ENCODE measurements at places on chromosomes 4 and X. TPM values are rescaled to one million over a fixed set of nuclear protein-coding genes. Genes with fewer than 3 reads are reported as not detected.

CT83 gene
- not detected for total RNA-seq

- no peaks in the 10 kb centered on the region for H3K36me3 ChIP-seq
- no peak overlapping the region for H3K27ac ChIP-seq
- H3K4me1 ChIP-seq = no peaks in the 10 kb centered on the region
- H3K4me3 ChIP-seq = no peak overlapping the region
- DNase-seq = no peak
Observed at GRCh38 chr4:95409127-95409526, 139.6 kb downstream of the UNC5C start.

- H3K27ac ChIP-seq = peak overlapping the region; percentile 99
- peaks cover 5% of the 10 kb centered on the region for H3K4me1 ChIP-seq
- no peaks in the 10 kb centered on the region for H3K36me3 ChIP-seq
- H3K4me3 ChIP-seq = peak overlapping the region; percentile 50
- H3K27me3 ChIP-seq = no peaks in the 10 kb centered on the region
Observed at GRCh38 chr4:140152751-140153418, 1.1 kb downstream of the MAML3 start.

DNA sequence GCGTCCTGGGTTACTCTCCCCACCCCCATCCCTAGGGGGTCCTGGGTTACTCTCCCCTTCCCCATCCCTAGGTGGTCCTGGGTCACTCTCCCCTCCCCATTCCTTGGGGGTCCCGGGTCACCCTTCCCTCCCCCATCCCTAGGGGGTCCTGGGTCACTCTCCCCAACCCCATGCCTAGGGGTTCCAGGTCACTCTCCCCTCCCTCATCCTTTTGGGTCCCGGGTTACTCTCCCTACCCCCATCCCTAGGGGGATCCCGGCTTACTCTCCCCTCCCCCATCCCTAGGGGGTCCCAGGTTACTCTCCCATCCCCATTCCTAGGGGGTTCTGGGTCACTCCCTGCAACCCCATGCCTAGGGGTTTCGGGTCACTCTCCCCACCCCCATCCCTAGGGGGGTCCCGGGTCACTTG lies 1.5 kb downstream of the ASMTL start:
- peak; percentile 46 for DNase-seq
- no peak overlapping the region for H3K27ac ChIP-seq
- no peak overlapping the region for H3K4me3 ChIP-seq

DNA sequence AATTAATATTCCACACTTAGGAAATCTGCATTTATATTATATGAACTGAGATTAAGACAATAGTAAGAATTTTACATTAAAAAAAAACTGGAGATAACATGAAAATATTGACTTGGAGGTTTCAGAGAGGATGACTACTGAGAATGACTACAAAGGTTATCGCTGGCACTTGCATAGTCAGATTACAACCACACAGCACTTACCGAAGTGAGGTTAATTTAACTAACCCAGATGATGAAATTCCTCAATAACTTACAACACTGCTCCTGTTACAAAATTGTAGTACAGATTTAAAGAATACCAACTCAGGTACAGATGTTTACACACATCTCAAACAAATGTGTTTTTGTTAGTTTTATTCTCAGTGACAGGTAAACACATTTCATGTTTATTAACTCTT lies 283.5 kb downstream of the CAMK2D start:
- H3K36me3 ChIP-seq = no peaks in the 10 kb centered on the region
- DNase-seq = no peak
- H3K27ac ChIP-seq = no peak overlapping the region

- no peaks in the 10 kb centered on the region for H3K27me3 ChIP-seq
- no peak overlapping the region for H3K27ac ChIP-seq
- no peaks in the 10 kb centered on the region for H3K36me3 ChIP-seq
- no peak overlapping the region for H3K4me3 ChIP-seq
Observed at GRCh38 chr4:14529653-14530052, 472.6 kb upstream of the CPEB2 start.

GRCh38 chr4:114272226-114272625 lies 292.8 kb upstream of the ARSJ start:
- no peak overlapping the region for H3K4me3 ChIP-seq
- no peaks in the 10 kb centered on the region for H3K27me3 ChIP-seq
- H3K4me1 ChIP-seq = no peaks in the 10 kb centered on the region
- DNase-seq = no peak
- no peak overlapping the region for H3K27ac ChIP-seq
- no peaks in the 10 kb centered on the region for H3K36me3 ChIP-seq

GAGE12E gene
- not detected for total RNA-seq

- H3K27ac ChIP-seq = no peak overlapping the region
- no peaks in the 10 kb centered on the region for H3K27me3 ChIP-seq
- no peak overlapping the region for H3K4me3 ChIP-seq
- H3K36me3 ChIP-seq = no peaks in the 10 kb centered on the region
- H3K4me1 ChIP-seq = no peaks in the 10 kb centered on the region
Observed at GRCh38 chr4:153375303-153375702, 30.8 kb downstream of the MND1 start.

GPM6B gene
- total RNA-seq = 5.1 TPM

DNA sequence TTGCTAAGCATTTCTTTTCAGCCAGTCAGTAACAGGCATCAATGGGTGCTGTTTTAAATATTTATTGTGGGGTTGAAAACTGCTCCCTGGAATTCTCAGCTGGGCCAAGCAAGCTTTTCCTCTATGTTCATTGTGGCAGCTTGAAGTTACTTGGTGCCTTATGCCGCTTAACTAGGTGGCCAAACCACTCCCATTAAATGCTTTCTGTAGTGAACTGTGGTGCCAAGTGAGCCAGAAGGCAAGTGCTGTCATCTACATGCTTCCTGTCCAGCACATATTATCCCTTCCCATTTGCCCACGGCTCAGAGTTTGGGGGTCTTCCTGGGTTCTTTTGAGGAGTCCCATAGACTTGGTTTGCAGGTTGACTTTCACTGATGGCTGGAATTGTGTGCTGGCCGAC lies 64.8 kb downstream of the TAB3 start:
- H3K36me3 ChIP-seq = no peaks in the 10 kb centered on the region
- H3K4me1 ChIP-seq = no peaks in the 10 kb centered on the region
- H3K4me3 ChIP-seq = no peak overlapping the region
- H3K27ac ChIP-seq = no peak overlapping the region
- no peaks in the 10 kb centered on the region for H3K27me3 ChIP-seq

- H3K27ac ChIP-seq = peak within 1 kb of the TSS; percentile 84
- peak within 1 kb of the TSS; percentile 59 for H3K4me3 ChIP-seq
- no peaks in the 10 kb centered on the region for H3K27me3 ChIP-seq
Observed at GRCh38 chr4:72568959-72569718, at the start of gene ADAMTS3. Gene ADAMTS3 (minus strand): TSS chr4:72569221. CDS start chr4:72568762, 459 bp downstream.

DNA sequence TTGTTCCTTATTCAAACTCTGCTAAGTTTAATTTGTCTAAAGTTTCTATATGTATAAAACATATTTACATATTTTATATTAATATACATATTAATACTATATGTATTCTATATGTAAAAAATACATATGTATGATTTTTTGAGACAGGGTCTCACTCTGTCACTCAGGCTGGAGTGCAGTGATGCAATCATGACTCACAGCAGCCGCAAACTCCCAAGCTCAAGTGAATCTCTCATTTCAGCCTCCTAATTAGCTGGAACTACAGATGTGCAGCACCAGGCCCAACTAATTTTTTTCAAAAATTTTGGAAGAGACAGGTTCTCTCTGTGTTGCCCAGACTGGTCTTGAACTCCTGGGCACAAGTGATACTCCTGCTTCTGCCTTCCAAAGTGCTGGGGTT lies 684.9 kb downstream of the TRAM1L1 start:
- no peaks in the 10 kb centered on the region for H3K36me3 ChIP-seq
- no peaks in the 10 kb centered on the region for H3K27me3 ChIP-seq
- H3K27ac ChIP-seq = no peak overlapping the region
- DNase-seq = no peak

GRCh38 chr4:68861057-68861456 lies 45.3 kb downstream of the UGT2B10 start:
- no peaks in the 10 kb centered on the region for H3K36me3 ChIP-seq
- no peaks in the 10 kb centered on the region for H3K4me1 ChIP-seq
- H3K27ac ChIP-seq = no peak overlapping the region
- DNase-seq = no peak

TEX13D gene
- total RNA-seq = not detected

PSAPL1 gene
- total RNA-seq = not detected

DNA sequence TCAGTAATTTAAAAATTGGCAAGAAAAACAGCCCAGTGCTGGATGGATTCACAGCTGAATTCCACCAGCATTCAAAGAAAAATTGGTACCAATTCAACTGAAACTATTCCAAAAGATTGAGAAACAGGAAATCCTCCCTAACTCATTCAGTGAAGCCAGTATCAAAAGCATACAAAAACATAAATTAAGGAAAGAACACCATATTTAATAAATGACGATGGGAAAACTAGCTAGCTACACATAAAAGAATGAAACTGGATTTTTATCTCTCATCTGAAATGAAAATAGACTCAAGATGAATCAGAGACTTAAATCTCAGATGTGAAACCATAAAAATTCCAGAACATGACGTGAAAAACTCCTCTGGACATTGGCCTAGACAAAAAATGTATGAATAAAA lies 516.8 kb upstream of the SPANXN1 start:
- no peak for DNase-seq
- H3K4me1 ChIP-seq = no peaks in the 10 kb centered on the region
- H3K27me3 ChIP-seq = no peaks in the 10 kb centered on the region

GRCh38 chrX:133575501-133576136 lies 160.3 kb upstream of the GPC4 start:
- DNase-seq = no peak
- no peak overlapping the region for H3K4me3 ChIP-seq
- no peaks in the 10 kb centered on the region for H3K4me1 ChIP-seq

AADAT gene
- total RNA-seq = 3.7 TPM

DNA sequence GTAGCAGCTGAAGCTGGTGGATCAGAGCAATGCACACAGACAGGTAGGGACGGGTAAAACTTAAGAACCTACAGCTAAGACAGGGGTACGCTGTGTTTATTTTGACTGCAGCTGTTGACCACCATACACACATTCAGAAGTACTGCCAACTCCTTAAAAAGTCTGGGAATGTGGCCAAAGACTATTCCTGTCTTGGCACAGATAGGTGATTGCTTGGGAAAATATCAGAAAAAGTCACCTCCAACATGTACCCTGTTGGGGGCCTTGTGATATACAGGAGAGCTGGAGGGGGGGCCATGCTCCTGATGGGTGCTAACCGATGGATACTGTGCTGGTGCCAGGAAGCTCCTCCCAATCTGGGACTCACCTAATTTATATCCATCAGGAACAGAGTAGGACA lies 121.2 kb downstream of the VCX2 start:
- no peaks in the 10 kb centered on the region for H3K27me3 ChIP-seq
- no peak overlapping the region for H3K4me3 ChIP-seq
- no peak overlapping the region for H3K27ac ChIP-seq
- DNase-seq = no peak

- H3K4me3 ChIP-seq = no peak overlapping the region
- H3K27me3 ChIP-seq = no peaks in the 10 kb centered on the region
- H3K36me3 ChIP-seq = no peaks in the 10 kb centered on the region
- DNase-seq = no peak
- H3K27ac ChIP-seq = peak overlapping the region; percentile 59
Observed at GRCh38 chr4:98565681-98566301, 92.6 kb downstream of the TSPAN5 start.

GRCh38 chrX:149827254-149827653 lies 45.5 kb downstream of the MAGEA9 start:
- no peak overlapping the region for H3K27ac ChIP-seq
- H3K36me3 ChIP-seq = no peaks in the 10 kb centered on the region
- H3K4me1 ChIP-seq = no peaks in the 10 kb centered on the region
- no peak overlapping the region for H3K4me3 ChIP-seq

- DNase-seq = no peak
- peaks cover 4% of the 10 kb centered on the region for H3K4me1 ChIP-seq
- no peaks in the 10 kb centered on the region for H3K27me3 ChIP-seq
- no peak overlapping the region for H3K27ac ChIP-seq
- H3K4me3 ChIP-seq = no peak overlapping the region
Observed at GRCh38 chrX:129529685-129530281, 6.5 kb upstream of the SMARCA1 start.

- no peak overlapping the region for H3K27ac ChIP-seq
- DNase-seq = no peak
- no peak overlapping the region for H3K4me3 ChIP-seq
- no peaks in the 10 kb centered on the region for H3K4me1 ChIP-seq
- H3K36me3 ChIP-seq = no peaks in the 10 kb centered on the region
Observed at GRCh38 chr4:94262163-94263016, 54.7 kb downstream of the SMARCAD1 start.

DNA sequence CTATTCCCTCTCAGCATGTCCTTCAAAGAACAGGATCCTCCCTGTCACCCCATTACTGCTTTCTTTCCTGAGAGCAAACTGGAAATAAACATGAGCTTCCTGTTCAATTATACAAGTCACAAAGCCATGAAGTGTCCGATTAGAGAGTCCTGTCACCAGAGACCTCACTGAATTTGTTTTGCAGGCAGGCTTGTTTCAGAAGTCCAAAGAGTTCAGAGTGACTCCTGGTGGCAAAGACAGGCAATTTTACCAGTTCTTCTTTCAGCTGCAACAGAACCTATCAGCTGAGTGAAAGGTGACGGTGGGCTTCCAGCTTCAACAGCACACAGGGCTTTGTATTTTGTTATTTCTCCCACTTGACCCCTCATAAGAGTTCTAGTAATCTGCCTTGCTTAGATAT lies 6.4 kb downstream of the ELK1 start:
- H3K4me1 ChIP-seq = peaks cover 2% of the 10 kb centered on the region
- H3K4me3 ChIP-seq = no peak overlapping the region
- no peak for DNase-seq

DNA sequence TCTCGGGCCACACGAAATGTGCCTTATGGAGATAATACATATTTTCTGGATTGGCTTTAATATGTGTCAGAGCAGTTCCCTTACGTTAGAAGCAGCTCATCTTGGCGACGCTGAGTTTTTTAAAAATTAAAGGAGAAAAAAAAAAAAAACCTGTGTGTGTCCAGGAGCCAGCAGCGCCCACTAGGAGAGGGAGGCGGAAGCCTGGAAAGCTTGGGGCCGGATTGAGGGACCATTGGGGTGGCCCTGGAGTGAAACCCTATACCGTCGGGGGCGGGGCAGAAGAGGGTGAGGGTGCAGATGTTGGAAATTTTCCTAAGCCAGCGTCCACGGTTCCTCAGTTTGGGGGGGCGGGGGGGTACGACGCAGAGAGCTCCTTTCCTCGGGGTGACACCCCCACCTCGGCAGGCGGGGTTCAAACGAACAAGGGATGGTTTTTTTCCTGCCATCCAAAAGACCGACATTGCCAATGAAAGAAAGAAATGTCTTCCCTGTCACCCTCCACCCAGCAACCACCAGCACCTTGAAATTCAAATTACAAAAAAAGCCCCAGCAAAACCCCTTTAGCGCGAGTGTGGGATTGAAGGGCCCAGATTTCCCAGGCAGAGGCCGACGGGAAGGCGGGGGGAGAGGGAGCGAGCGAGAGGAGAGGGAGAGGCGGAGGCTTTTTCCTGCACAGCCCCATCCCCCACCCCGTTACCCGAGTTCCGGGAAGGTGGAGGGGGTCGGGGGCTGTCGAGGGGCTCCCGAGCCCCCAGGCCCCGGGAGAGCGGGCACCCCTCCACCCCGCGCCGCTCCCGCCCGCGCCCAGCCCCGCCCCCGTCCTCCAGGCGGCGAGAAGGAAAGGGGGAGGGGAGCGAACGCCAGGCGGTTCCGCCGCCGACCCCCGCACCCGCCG lies 859 bp downstream of the SMARCA1 start:
- peak; percentile 70 for DNase-seq
- peaks cover 2% of the 10 kb centered on the region for H3K27me3 ChIP-seq
- peak overlapping the region; percentile 72 for H3K4me3 ChIP-seq

- H3K27me3 ChIP-seq = no peaks in the 10 kb centered on the region
- peak within 1 kb of the TSS; percentile 96 for H3K27ac ChIP-seq
- H3K36me3 ChIP-seq = no peaks in the 10 kb centered on the region
- no peaks in the 10 kb centered on the region for H3K4me1 ChIP-seq
- peak within 1 kb of the TSS; percentile 72 for H3K4me3 ChIP-seq
Observed at GRCh38 chrX:129523079-129523911, at the start of gene SMARCA1. Gene SMARCA1 (minus strand): TSS chrX:129523490. CDS start chrX:129523370, 120 bp downstream.
